Hippocampal formation (tissue), 2 donors: ENCODE measurements at places on chromosomes 5 and 9.

- no peak for DNase-seq
Observed at GRCh38 chr9:137272241-137273094, 5.1 kb upstream of the TOR4A start.

DNA sequence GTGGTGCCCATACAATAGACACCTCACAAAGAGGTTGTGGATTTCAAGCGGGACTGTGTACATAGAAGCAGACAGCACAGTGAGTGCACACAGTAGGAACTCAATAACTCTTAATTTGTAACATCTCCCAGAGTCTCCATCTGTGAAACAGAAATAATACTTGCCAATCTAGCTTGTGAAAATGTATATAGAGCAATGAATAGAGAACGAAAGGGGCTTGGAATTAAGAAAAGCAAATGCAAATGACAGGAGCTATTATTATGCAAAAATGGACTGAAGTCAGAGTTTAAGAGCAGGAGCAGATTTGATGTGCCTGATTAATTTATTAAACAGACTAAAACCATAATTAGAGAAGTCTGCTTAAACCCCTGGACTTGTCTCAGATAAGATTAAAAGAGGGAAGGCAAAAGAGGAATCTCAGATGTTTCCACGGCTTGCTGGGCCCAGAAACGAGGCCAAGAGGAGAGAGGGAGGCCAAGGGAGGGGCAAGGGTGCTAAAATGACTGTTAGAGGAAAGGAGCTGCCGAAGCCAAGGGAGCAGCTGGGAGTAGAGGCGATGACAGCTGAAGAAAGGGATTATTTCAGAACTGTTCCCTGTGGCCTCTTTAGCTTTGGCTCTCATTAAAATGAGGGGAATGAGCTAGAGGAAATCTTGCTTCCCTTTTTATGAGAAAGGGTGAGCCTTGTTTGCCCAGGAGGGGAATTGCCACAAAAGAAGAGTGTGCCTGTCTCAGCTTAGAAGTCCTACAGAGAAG, 72.1 kb downstream of the FEM1C start:
- no peak for DNase-seq

DNA sequence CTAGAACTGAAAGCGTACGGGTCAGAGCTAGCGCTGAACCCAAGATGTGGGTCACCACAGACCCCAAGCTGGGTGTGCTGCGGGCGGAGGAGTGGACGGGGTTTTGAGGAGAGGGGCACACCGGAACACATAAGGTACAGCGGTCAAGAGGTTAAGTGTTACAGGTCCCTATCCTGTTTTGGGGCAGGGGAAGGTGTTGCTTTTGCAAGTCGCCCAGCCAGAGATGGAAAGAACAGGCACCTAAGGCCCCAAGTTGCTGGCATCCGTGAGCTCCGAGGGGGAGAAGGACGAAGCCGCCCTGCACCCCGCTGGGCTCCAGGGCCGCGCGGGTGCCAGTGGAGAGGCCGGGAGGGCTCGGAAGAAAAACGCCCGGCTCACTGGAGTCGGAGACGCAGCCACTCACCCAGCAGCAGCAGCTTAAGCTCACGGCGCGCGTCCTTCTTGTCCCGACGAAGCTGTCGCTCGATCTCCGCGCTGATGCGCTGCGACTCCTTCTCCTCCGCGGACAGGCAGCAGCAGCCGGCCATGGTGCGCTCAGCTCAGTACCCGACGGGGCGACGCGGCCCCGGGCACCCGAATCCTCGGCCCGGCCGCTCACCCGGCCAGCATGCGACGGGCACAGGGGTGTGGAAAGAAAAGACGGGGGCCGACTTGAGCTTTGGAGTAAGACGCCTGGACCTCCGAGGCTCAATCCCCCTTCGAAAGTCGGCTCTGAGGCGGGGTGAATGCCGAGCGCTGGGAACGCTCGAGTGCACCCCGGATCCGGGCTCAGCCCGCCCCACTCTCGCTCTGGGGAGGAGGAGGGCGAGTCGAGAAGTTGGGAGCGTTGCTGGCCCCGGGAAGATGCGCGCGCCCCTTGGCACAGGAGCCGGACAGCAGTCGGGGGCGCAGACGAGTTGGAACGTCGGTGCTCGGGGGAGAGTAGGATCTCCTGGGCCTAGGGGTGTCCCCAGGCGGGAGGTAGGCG, 572 bp downstream of the GNA14 start:
- DNase-seq, result no peak

- DNase-seq, result no peak
Observed at GRCh38 chr5:143347698-143348344, 55.7 kb downstream of the NR3C1 start.

GRCh38 chr5:134177369-134178095, 782 bp upstream of the SKP1 start:
- no peak for DNase-seq

GRCh38 chr9:110050925-110051355, 157.0 kb downstream of the C9orf152 start:
- DNase-seq, result no peak

DNA sequence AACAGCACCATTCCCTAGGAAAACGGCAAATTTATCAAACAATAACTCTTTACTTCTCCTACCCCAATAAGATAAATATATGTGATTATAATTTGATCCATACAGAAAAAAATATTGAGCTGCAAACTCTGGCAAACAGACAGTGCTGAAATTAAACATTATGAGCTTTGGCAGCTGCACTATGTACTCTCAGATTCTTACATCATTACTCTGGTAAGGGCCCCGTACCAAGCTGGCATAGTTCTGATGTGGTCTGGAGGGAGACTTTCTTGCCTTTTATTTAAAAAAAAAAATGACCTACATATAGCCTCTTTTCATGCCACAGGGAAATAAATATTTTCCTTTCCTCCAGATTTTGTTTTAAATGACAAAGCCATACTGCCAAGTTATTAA, 95.0 kb downstream of the NR6A1 start:
- no peak for DNase-seq

GRCh38 chr5:97118261-97119006, 24.0 kb downstream of the LIX1 start:
- no peak for DNase-seq

DNA sequence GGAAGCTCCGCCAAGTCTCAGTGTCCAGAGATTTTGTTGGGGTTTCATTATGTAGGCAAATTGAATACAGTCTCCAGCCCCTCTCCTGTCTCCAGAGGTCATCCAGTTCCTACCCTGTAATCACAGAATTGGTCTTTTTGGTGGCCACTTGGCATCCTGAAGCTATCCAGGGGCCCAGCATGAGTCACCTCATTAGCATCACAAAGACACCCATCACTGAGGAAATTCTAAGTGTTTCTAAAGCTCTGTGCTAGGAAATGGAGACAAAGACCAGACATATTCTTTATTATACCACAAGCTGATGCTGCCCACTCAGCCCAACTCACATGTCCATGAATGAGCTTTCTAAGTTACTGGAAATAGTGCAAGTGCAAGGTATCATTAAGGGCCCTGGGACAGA, 229.9 kb downstream of the DOCK8 start:
- no peak for DNase-seq

GRCh38 chr9:89923961-89924504, 319.2 kb downstream of the GADD45G start:
- no peak for DNase-seq

GRCh38 chr9:35172878-35173277, 11.1 kb downstream of the UNC13B start:
- no peak for DNase-seq

DNA sequence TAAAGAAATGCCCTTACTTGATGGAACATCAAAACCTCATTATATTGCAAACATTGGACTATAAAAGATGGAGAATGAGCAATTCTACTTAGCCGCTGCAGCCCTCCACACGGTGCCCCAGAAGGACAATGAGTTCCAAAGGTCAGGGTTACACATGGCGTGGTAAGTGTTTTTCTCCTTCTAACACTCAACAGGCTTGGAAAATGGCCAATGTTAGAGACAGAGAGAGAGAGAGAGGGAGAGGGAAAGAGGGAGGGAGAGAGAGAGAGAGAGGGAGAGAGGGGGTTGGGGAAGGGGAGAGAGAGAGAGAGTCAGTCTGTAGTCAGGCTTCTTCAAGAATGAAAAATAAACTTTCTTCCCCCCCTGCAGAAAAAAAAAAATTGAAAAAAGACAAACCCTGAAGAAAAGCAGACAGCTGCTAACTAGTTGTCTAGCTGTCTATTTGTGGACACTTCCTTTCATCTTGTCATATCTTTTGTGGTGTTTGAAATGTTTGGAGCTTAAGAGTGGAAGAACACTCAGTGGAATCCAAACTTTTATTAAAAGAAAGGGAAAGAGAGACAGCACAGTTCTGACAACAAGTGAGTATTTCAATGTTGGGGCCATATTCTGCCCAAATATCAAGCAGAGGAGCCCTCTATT, 324.8 kb downstream of the TMEM38B start:
- no peak for DNase-seq

- DNase-seq, result no peak
Observed at GRCh38 chr9:36877239-36877638, 156.8 kb downstream of the PAX5 start.

DNA sequence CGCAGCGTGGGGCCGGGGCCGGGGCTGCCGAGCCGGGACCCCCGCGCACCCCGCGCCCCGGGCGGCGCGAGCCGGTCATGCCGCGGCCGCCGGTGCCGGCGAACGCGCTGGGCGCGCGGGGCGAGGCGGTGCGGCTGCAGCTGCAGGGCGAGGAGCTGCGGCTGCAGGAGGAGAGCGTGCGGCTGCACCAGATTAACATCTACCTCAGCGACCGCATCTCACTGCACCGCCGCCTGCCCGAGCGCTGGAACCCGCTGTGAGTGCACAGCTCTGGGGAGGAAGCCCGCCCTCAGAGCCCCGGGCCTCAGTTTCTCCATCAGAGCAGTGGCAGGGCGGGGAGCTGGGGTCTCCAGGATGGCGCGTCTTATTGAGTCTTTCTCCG, 335 bp downstream of the GALNT12 start:
- no peak for DNase-seq

DNA sequence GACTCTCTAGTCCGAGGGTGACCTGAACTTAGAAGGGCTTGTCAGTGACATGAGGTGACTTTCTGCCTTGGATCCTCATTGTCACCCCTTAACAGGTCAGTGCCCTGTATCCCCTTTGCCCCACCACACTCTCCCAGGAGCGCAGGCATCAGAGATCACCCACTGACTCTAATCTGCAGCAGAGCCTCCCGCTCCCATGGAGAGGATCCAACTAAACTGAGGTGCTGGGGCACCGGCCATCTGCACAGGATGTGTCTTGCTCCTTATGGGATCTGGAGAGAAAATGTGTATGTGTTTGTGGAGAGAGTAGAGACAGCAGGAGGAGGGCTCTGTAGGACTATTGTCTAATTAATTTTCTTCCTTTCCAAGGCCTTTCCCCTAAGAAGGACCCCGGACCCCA, 213.7 kb downstream of the ROR2 start:
- DNase-seq, result no peak

DNA sequence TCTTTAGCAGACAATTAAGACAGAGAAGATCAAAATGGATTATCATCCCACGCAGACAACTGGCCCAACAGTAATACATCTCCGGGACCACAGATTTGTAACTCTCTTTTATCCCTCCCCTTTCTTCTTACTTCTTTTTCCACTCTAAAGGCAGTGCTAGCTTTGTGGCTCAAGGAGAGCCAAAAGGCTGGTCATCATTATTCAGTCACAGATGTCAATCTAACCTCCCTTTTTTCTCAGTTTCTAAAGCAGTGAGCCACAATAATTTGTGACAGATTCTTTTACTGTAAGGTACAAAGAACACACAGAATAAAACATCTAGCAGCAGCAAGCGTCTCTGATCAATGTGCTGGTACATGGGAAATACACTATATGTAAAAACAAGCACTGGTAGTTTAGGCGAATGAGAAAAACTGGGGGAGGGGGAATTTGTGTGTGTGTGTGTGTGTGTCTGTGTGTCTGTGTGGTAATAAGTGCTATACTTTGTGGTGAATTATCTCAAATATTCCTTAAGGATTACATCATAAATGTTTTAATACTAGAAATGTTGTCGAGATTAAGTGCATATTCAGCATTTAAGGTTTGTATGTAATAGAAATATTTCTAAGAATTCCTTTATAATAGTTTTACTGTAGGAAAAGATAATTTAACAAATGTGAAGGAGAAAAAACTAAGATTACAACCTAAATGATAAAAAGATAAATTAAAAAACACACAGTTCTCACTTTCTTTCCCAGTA, 140.2 kb downstream of the DENND1A start:
- no peak for DNase-seq

- peak; percentile 44 for DNase-seq
Observed at GRCh38 chr9:32579706-32580331, 6.9 kb upstream of the NDUFB6 start.

GRCh38 chr5:110879675-110880074, 140.9 kb downstream of the SLC25A46 start:
- no peak for DNase-seq

- DNase-seq, result no peak
Observed at GRCh38 chr5:82387819-82388166, 109.6 kb upstream of the RPS23 start.

DNA sequence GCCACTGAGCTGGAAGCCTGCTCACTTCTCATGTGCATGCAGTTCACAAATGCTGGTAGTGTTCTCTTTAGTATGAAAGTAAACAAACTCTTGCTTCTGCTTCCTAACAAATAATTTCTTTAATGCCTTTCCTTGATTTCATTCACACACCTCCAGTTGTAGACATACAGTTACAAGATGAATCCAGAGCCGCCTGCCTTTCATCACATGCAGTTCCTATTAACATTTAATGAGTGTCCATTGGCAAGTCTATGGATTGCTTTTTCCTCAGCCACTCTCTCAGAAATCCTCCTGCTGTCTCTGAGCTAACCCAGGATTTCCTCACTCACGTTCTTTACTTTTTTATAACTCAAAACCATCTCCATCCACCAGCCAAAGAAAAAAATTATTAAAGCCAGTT, 408.6 kb downstream of the BNC2 start:
- no peak for DNase-seq

GRCh38 chr5:10600626-10601245, 36.9 kb downstream of the ANKRD33B start:
- DNase-seq, result peak; percentile 24

- DNase-seq, result no peak
Observed at GRCh38 chr5:122967085-122967484, 69.4 kb downstream of the PPIC start.
